Activated CD8-positive, alpha-beta memory T cell treated with anti-CD3 and anti-CD28 coated beads, Interleukin-2, amount 50 U/mL, for 48 hours (primary cell): ENCODE measurements at places on chromosomes 3 and 15.

- no peak for DNase-seq
These were observed 32.7 kb upstream of the LAMP3 start for GRCh38 chr3:183195266-183195665.

DNA sequence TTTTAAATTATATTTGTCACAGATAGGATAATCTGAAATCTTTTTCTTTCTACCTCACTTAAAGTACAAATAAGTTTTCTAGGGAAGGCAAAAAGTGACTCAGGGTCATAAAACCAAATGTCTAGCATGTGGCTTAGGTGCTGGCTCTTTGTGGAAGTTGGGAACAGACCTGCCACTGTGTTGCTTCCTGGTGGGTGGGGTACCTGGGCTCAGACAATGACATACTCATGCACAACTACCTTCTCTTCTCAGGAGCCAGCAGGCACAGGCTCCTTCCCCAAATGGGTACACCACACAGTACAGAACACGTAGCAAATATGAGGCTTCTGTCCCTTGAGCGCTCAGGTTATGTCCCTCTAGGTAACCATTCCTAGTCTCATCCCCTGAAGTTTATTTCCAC lies 40.1 kb upstream of the MUC13 start:
- DNase-seq = no peak

- peak; percentile 79 for DNase-seq
These were observed 528 bp downstream of the LPCAT4 start for GRCh38 chr15:34366271-34367065.

- DNase-seq = no peak
These were observed 1.5 kb upstream of the ATR start for GRCh38 chr3:142580061-142580423.

- no peak for DNase-seq
These were observed 12.9 kb downstream of the SEC11A start for GRCh38 chr15:84702961-84703482.

- no peak for DNase-seq
These were observed 664.0 kb upstream of the SGO1 start for GRCh38 chr3:20849975-20850374.

DNA sequence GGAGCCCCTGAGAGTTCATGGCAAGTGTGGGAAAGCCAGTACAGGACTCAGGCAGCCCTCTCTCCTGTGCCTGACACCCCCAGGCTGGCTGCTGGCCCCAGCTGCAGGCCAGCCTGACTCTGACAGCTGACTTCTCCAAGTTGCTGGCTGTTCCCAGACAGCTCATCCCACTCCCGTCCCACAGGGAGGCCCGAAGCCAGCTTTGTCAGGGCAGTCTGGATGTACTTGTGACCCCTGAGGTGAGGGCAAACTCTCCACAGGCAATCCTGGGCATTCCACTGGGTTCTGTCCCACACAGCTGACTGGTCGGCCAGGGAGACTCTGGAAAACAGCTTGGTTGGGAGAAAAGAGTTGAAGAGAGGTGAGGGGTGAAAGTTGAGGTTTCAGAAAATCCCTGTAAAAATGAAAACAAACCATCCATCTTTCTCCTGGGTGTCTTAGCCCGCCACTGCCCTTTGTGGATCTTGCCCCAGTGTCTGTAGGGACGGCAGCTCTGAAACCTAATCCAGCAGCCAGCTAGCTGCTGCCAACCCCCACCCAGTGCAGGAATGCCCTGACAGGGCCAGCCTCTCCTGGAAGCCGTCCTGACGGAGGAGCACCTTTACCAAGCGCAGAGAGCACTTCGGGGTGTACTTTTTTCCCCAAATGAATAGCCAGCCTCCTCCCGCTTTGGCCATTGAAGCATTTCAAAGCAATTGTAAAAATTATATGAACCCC lies 87.9 kb downstream of the DNAJB8 start:
- DNase-seq = no peak

DNA sequence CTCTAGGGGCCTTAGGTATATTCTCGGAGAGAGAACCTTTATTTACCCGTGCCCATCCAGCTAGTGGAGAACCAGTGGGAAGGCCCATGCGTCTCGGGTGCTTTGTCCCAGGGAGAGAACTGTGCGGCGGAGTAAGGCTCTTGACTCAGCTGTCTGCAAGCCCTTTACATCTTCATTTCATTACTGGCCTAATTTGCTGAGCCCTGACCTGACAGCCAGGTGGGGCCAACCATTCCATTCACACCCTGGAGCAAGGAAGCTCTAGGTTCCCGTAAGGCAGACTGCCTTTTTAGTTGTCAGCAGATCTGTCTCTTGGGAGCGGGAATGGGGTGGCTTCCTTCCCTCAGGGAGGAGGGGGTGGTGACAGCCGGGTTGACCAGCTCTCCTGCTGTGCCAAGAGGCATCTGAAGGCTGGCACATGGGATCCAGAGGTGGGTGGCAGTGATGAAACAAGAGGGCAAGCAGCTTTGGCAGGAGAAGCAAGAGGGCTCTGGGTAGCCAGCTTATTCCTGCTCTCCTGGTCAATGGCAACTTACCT lies 36.4 kb downstream of the SV2B start:
- DNase-seq = peak; percentile 26

DNA sequence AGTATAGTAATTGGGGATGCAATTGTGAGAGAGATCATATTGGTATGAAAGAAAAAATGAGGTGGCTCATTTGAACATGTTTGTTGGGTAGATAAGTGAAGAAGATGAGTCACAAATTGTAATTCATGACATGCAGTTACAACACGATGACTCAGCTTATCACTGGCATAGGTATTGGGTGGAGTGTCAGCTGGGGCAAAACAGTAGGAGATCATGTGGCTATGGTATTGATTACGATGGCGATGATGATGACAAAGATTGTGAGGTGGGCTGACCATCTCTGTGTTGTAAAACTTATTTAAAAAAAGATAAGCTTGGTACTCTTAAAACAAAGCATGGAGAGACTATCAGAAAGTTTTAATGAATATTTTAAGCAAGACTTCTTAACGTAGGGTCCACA lies 11.6 kb upstream of the DPH6 start:
- DNase-seq = no peak

GRCh38 chr15:68366314-68366713 lies 65.6 kb downstream of the ITGA11 start:
- DNase-seq = no peak

DNA sequence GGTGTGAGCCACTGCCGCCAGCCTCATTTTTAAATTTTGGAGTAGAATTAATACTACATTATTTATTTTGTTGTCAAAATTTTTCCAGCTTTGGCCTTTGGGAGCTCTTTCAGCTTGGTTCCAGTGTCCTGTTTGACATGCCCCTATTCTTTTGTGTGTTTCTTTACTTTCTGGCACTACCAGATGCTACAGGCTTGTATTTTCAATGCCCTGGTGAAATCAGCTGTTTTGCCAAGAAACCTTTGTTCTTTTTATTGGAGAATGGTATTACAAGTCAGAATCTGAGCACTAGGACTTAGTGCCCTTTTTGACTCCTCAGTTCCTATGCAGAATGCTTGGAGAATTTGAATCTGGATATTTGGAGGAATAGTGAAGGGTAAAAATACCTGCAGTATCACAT lies 26.6 kb downstream of the RNF111 start:
- no peak for DNase-seq

DNA sequence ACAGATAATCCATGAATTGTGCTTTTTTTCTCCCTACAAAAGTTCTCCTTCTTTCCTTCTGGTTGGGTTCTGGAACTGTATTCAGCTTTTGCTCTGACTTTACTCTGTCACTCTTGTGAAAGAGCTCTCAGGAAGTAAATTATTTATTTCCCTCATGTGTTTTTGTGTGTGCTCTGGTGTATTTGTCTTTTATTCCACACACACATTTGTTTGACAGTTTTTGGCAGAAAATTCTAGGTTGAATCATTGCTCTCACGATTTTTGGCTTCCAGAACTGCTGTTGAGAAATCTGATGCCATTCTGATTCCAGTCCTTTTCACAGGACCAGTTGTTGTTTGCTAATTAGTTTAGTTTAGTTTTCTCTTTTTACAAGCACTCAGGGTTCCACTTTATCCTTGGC lies 172.8 kb downstream of the PLCH1 start:
- DNase-seq = no peak

GRCh38 chr3:135159681-135160247 lies 364.7 kb downstream of the EPHB1 start:
- no peak for DNase-seq

DNA sequence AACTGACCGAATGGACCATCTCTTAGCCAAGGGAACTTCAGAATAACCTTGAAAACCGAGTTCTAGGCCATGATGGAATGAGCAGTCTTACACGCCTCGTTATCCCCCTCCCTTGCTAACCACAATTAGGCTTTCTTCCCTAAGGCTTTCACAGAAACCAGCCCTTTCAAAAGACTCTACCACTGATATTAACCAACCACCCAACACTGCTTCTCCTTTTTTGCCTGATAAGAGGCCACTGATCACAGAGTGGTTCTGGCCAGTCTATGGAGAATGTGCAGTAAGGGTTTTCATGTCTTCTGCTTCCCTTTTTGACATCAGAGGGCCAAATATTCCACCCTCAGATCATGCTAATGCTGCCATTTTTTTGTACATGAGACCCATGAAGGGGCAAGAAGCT lies 59.3 kb downstream of the MCF2L2 start:
- DNase-seq = no peak

- DNase-seq = no peak
These were observed 26.8 kb upstream of the HERC1 start for GRCh38 chr15:63860555-63860954.

DNA sequence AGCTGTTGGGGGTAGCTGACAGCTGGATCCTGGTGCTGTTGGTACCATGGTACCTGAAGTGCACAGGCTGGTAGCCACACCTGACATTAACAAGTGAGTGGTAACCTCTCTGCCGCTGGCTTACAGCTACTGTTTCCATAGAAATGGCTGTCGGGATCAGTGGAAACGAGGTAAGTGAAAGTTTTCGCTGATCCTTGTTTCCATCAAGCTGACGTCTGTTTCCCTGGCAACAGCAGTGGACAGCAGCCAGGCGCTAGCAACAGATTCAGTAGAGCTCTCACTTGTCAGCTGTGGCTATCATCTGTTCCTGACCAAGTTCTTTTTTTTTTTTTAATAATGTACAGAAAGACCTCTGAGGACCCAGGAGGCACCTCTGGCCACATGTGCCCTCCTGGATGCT lies 166.2 kb downstream of the CHDH start:
- DNase-seq = no peak

DNA sequence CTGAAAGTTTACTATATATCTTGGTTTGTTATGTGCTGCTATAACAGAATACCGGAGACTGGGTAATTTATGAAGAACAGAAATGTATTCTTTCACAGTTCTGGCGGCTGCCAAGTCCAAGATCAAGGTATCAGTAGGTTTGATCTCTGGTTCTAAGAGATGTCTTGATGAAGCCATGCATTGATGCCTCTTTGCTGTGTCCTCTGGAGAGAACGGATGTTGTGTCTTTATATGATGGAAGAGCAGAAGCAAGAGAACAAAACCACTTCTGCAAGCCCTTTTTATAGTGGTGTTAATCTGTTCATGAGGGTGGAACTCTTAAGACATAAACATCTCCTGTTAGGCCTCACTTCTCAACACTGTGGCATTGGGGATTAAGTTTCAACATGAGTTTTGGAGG lies 62.7 kb downstream of the TCF12 start:
- DNase-seq = no peak

- no peak for DNase-seq
These were observed 18.5 kb downstream of the SFMBT1 start for GRCh38 chr3:53027254-53027844.

- no peak for DNase-seq
These were observed 189.7 kb upstream of the STT3B start for GRCh38 chr3:31343075-31343474.

GRCh38 chr15:72585476-72586058 lies 68.9 kb upstream of the GOLGA6B start:
- no peak for DNase-seq

DNA sequence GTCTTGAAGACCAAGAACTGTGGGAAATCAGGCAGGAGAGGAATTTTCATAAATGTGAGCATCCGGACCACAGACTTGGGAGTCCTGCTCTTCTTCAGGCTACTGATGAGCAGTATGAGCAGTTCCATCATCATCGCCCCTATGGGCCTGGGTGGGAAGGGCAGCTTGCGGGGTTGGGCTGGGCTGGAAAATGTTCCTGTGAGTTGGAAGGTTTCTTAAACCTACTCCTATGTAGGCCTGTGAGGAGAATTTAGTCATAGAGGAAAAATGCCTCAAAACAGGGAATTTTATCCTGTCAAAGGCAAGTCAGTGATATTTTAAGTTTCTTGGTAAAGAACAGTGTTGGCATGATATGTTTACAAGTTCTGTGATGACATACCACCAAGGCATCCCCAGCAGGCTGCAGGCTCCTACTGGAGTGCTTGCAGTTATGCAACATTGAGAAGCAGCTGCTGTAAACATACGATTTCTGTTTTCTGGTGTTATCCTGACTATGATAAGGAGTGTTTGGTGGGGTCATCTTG lies 10.3 kb downstream of the MASP1 start:
- no peak for DNase-seq

- DNase-seq = no peak
These were observed 179.6 kb downstream of the ADAMTSL3 start for GRCh38 chr15:83833569-83833968.

- no peak for DNase-seq
These were observed 133.9 kb upstream of the LRRFIP2 start for GRCh38 chr3:37308247-37308646.

- DNase-seq = no peak
These were observed at the start of gene PLA1A for GRCh38 chr3:119597548-119598288. TSS of gene PLA1A (plus strand) at chr3:119597885. CDS start at chr3:119597914, 29 bp downstream.

GRCh38 chr3:86890741-86891396 lies 100.1 kb downstream of the VGLL3 start:
- no peak for DNase-seq

DNA sequence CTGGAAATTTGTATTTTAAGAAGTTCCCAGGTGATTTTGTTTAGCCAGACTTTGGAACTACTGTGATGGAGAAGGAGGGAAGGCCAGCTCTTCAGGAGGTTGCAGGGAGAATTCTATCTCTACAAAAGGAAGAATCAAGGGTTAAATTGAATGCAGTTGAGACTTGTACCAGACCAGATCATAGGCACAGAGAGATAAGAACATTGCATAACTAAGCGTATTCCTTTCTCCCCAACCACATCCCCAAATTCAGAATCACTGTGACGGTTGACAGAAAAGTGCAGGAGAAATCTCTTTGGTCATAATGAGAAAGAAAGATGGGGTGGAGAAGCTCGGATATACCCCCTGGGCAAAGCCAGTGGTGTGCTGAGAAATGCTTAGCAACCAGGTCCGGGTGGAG lies 7.2 kb downstream of the PLD1 start:
- DNase-seq = no peak

- no peak for DNase-seq
These were observed 64.4 kb downstream of the CRYBG3 start for GRCh38 chr3:97885931-97886824.

GRCh38 chr15:31930967-31931366 lies 99.3 kb upstream of the CHRNA7 start:
- no peak for DNase-seq

- DNase-seq = peak; percentile 26
These were observed 12.2 kb downstream of the RRP9 start for GRCh38 chr3:51929420-51930003.

DNA sequence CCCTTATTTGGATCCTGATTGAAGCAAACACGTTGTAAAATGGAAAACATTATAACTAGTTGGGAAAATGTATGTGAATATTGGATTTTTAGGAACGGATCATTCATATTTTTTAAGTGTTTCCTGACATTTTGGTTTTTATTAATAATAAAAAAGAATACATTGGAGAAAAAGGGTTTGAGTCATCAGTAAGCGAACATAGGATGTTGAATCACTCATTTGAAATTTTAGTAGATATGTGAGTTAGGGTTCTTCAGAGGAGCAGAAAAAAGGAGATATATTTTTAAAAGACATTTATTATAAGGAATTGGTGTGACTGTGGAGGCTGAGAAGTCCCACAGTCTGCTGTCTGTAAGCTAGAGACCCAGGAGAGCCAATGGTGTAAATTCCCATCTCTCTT lies 258.5 kb downstream of the PTPRG start:
- no peak for DNase-seq

- peak; percentile 63 for DNase-seq
These were observed 16.9 kb upstream of the FAM3D start for GRCh38 chr3:58683466-58683865.
